Germinal center (tissue), 1 donor: ENCODE measurements at places on chromosomes 5 and 9.

DNA sequence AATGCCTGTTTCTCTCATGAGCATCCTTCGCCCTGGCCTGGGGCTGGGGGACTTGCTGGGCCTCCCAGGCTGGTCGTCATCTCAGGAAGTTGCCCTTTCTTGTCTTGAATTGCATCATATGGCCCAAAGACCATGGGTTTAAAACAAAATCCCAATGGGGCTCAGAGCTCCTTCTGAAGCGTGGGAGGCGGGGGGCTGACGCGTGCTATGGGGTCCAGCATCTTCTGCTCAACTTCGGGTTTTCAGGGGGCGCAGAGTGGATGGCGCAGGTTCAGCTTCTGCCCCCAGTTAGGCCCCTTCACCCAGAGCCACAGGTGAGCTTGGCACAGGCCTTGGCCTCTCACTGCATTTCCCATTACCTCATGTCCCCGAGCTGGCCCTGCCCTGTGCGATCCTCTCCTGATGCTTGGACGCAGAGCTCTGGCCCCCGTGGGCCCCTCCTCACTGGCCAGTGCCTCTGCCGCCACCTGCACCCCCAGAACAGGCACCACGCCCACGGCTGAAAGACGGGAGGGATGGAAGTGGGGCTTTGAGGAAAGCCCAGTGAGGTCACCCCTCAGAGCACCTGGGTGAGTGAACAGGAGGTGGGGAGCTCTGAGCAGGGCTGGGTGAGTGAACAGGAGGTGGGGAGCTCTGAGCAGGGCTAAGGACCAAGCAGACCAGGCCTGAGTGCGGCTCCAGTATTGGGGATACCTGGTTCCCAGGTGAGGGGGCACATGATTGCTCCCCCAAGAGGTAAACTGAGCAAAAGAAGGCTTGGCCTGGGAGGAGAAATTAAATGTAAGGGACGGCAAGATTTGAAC lies 56.0 kb downstream of the TRIP13 start:
- no peak for DNase-seq

- DNase-seq: peak; percentile 53
Measured at GRCh38 chr5:126656401-126657007, 55.8 kb downstream of the PHAX start.

- no peak for DNase-seq
Measured at GRCh38 chr5:88459971-88460370, 191.3 kb upstream of the TMEM161B start.

DNA sequence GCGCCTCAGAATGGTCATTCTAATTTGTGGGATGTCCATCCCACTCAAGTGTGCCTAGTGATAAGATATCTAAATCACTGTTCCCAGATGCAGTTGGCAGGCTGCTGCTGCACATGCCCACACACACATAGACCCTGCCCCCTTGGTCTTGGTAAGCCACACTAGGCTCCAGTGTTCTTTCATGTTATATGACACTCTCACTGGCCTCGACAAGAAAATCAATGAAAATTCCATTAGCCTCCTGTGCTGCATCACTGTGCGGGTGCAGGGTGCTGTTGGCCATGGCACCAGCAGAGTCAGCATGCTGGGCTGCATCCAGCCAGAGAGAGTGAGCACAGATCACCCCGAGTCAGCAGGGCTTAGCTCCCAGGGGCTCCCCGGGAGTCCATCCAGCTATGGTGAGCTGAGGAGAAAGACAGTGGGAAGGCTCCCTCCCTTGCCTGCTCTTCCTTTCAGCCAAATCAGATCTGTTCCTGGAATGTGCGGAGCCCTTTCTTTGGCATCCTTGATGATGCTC lies 59.9 kb downstream of the ABLIM3 start:
- DNase-seq: no peak

- DNase-seq: no peak
Measured at GRCh38 chr9:90860826-90861225, 59.2 kb downstream of the SYK start.

- DNase-seq: no peak
Measured at GRCh38 chr9:24451346-24451745, 94.4 kb downstream of the IZUMO3 start.

DNA sequence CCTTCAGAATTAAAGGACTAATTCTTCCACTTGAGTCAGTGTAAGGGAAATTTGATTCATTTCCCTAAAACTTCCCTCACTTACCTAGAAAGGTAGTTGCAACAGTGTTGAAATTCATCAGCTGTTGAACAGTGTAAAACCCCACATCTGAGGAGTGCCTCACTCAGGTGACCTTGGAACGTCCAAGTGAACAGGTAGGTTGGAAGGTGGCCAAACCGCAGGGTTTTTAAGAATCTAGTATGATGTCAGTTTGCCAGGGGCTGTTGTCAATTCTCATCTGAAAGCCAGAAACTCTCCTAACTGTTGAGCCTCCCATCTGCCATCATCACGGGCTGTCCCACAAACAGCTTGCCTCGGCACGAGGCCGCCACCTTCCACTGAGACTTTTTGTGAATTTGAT lies 105.7 kb downstream of the TMEM174 start:
- no peak for DNase-seq

DNA sequence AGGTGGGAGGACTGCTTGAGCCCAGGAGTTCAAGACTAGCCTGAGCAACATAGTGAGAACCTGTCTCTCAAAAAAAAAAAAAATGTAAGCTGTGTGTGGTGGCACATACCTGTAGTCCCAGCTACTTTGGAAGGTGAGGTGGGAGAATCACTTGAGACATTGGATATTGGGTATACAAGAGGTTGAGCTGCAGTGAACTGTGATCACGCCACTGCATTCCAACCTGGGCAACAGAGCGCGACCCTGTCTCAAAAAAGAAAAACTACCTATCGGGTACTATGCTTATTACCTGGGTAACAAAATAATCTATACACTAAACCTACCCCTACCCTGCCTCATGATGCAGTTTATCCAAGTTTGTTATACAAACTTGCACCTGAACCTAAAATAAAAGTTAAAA lies 64.9 kb downstream of the AOPEP start:
- no peak for DNase-seq

- no peak for DNase-seq
Measured at GRCh38 chr9:3521966-3522365, 3.8 kb downstream of the RFX3 start.

GRCh38 chr5:148939676-148940075 lies 113.3 kb downstream of the ADRB2 start:
- DNase-seq: no peak

GRCh38 chr5:176621661-176622079 lies 8.7 kb downstream of the SNCB start:
- no peak for DNase-seq

GRCh38 chr9:134283111-134283515 lies 43.1 kb upstream of the RXRA start:
- DNase-seq: no peak

- no peak for DNase-seq
Measured at GRCh38 chr5:116272281-116272941, 187.6 kb downstream of the COMMD10 start.

DNA sequence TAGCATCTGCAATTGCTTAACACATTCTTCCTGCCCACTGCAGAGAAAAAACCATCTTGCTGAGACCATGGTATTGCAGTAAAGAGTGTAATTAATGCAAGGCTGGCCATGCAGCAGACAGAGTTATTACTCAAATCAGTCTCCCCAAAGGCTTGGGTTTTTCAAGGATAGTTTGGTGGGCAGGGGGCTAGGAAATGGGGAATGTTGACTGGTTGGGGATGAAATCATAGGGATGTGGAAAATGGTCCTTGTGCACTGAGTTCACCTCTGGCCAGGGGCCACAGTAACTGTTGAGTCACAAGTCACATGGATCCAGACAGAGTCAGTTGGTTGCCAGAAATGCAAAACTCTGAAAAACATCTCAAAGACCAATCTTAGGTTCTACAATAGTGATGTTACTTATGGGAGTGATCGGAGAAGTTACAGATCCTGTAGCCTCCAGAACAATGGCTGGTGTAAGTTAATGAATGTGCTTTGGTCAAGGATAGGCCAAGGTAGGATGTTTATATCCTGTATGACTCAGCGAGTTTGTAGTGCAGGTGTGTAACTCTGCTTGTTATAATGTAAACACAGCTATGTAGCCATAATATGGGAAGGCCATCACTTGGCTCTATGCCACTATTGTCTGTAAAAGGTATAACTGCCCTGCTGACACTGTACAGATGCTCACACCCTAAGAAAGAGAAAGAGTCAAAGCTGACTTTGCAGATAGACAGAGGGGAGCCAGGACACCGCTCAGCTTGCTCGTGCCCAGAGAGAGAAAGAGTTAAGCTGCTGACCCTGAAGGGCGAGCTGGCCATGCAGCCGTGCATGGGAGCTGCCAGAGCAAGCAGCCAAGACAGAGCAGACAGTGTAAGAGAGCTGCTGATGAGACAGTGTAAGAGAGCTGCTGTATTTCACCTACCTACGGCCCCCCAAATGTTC lies 27.2 kb downstream of the C9orf152 start:
- DNase-seq: no peak

- DNase-seq: no peak
Measured at GRCh38 chr5:59337240-59337639, 556.3 kb downstream of the PDE4D start.

GRCh38 chr5:135213466-135214239 lies 179.6 kb upstream of the PITX1 start:
- DNase-seq: no peak

DNA sequence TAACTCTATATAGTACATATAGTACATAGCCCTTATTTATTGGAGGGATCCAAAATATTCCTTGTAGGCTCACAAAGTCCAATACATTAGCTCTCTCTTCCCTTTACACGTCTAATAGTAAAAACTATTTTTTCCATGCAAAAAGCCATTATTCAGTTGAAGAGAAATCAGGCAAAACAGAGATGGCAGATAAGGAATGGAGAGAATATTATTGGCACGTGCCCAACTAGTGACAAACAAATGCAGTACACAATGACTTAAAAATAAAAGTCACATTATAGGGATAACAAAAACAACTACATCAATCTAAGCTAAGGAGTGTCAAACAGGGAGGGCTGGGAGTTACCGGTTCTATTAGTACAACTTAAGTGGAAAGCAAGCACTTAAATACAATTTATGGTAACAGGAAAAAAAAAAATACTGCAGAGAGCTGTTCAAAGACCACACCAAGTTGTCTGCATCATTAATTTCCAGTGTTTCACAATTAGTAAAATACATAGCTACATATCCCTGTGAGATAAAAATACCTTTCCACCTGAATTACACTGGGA lies 4.1 kb upstream of the SCAI start:
- no peak for DNase-seq

DNA sequence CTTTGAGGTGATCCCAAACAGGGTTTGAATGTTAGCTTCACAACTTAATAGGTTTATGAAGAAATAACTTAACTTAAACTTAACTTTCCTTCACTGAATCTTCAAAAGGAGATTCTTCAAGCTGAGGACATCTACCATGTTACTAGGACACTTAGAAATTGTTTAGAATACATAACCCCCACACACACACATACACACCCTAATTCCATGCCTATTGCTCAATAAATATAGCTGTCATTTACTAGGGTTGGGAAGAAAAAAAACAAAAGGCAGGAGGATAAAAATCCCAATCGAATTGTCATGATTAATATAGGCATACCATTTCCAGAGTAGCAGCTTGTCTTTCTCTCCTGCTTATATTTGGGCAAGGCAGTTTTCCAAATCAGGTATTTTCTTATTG lies 68.3 kb downstream of the ALDH1A1 start:
- no peak for DNase-seq

DNA sequence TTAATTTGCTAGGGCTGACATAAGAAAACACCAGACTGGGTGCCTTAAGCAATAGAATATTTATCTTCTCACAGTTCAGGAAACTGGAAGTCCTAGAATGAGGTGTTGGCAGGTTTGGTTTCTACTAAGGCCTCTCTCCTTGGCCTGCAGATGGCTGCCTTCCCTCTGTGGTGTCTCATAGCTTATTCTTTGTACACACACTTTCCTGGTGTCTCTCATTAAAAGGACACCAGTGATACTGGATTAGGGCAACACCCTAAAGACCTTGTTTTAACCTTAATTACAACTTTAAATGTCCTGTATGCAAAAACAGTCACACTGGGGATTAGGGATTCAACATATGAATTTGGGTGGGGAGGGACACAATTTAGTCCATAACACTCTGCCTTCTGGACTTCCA lies 25.1 kb downstream of the NUTM2F start:
- DNase-seq: no peak

- no peak for DNase-seq
Measured at GRCh38 chr5:100771181-100771580, 131.9 kb downstream of the ST8SIA4 start.

GRCh38 chr5:50711280-50711679 lies 44.8 kb downstream of the PARP8 start:
- peak; percentile 48 for DNase-seq

DNA sequence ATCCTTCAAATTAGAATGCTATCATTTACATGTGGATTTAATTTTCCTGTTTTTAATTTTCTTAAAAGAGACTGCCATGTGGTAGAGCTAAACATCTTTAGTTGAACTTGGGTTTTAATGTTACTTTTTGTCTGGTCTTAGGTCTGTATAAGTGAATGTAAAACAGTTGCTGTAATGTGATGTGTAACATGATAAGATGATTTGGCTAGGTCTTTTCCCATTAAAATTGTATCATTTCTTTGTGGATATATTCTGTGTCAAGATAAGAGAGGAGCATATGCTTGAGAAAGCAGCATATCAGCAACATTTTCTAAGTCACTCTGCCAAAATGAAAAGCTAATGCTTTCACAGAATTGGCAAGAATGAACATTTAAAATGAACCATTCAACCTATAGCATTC lies 18.5 kb downstream of the TMEM167A start:
- no peak for DNase-seq

DNA sequence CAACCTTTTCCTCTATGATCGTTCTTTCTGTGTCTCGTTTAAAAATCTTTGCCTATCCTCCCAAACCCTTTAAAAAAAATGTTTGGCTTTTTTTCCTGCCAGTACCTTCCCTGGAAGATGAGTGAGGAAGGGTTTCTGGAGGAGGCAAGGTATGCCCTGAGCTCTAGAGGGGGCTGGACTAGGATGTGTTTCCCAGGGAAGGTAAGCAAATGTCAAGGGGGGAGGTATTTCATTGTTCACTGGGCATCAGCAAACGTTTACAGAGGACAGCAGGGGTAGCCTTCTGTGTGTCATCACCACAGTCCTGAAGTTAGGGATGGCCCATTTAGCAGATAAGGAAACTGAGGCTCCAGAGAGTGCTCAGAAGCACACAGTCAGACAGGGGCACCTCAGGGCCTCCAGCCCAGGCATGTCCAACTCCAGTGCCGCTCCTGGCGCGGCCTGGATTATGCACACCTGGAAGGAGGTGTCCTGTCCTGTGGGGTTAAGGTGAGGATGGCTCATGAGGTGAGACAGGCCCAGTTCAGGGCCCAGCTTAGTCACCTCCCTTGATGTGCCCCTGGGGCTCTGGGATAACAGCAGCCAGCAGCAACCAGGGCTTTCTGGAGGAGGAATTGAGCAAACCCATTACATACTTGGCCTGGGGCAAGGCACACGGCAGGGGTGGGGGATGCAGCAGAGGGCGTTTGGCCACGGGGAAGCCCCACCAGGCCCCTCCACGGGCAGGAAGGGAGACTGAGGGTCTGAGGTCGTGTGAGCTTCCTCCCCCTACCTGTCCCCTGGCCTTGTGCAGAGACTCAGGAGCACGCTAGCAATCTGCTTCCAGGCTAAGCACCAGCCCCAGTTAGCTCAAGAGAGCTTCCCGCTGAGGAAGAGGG lies 100.3 kb upstream of the LMX1B start:
- DNase-seq: no peak
